Stimulated activated CD8-positive, alpha-beta memory T cell treated with anti-CD3 and anti-CD28 coated beads, Interleukin-4, amount 100 ng/mL, for 48 hours (primary cell): ENCODE measurements at places on chromosomes 11 and 22.

GRCh38 chr11:93169143-93169542 is 28.6 kb downstream of the SLC36A4 start:
- DNase-seq, result no peak

DNA sequence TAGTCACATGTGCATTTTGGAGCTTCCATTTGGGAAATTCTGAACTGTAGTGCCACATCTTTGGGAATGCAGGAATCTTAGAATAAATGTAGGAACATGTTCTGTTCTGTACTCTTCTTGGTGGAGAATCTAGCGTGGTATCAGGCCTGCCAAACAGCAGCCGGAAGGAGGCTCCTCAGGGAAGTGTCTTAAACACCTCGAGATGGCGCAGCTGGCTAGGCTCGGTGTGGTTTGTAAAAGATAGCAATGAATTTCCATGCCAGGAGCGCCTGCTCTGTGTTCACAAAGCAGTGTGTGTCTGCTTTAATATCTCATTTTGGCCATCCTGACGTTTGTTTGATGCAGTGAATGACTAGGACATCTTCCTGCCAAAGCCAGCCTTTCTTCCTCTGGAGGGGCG is 145.1 kb downstream of the ATXN10 start:
- no peak for DNase-seq

- DNase-seq, result no peak
Measured at GRCh38 chr11:116262370-116262769, 510.4 kb downstream of the BUD13 start.

DNA sequence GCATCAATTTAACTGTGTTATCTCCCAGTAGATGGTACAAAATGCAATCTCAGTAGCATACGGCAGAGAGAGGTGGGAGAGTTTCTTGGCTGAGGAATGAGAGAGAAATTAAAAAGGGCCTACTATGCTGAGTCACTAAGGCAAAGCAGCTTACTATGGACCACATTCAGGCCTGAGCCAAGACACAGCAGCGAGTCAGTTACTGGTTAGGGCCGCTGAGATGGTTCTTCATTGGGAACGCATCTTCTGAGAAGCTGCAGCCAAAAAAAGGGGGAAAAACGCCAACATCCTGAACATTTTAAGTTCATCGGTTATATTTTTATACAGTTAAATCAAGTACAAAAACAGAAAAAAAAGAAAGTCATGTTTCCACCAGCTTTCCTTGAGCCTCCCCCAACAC is 61.1 kb upstream of the BDNF start:
- DNase-seq, result no peak

DNA sequence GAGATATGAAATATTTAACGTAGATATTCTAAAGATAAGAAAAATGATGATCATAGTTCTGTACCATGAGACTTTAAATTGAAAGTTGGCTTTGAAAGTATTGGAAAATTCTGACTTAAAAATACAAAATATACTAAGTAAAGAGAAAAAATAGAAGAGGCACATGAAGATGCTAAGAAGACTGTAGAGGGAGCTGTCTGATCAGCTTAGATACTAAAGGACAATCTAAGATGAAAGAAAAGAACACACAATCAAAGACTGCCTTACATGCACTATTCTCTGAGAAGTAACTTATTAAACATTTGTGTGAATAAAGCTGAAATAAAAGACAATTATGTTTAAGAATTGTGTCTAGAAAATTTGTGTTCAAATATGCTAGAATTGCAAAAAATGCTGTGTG is 55.1 kb downstream of the RBMXL2 start:
- no peak for DNase-seq

GRCh38 chr22:44449683-44450425 is 48.2 kb downstream of the RTL6 start:
- no peak for DNase-seq

GRCh38 chr11:17401841-17402240 is 13.4 kb upstream of the KCNJ11 start:
- DNase-seq, result no peak

DNA sequence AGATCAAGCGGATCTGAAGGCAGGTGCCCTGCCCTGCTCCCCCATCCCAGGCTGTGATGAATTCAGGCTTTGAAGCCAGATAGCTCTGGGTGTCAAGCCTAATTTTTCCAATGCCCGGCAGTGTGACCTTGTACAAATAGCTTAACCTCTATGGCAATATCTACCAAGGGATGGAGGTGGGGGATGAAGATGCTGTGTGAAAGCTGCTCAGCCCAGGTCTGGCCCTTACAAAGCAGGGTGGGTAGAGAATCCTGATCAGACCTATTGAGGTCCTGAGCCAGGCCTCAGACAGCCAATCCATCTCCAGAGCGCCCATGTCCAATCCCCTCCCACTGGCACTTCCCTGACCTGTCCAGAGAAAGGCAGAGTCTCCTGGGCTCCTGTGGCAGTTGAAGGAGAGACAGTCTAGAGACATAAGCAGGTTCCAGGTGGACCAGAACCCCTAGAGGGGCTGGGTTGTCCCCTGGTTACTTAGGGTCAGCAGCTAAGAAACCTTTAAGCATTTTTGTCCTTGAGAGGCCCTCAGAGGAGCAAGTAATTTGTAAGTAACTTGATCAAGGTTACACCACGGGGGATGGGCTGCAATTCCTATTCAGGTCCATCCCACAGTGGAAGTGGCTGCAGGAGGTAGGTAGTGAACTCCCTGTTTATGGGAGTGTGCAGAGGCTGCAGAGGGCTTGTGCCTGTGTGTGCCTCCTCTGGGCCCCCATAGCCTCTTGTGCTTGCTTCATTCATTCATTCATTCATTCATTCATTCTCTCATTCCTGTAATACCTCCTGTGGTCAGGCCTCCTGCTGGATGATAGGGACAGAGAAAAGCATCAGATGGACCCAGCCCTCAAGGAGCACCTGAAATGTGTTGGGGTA is 10.4 kb downstream of the P2RY2 start:
- no peak for DNase-seq

- DNase-seq, result no peak
Measured at GRCh38 chr11:122663056-122663740, 7.7 kb downstream of the UBASH3B start.

GRCh38 chr22:26642465-26643417 is 14.6 kb upstream of the MIAT start:
- peak; percentile 89 for DNase-seq

- DNase-seq, result no peak
Measured at GRCh38 chr11:62295504-62295903, 3.4 kb downstream of the SCGB1D4 start.

DNA sequence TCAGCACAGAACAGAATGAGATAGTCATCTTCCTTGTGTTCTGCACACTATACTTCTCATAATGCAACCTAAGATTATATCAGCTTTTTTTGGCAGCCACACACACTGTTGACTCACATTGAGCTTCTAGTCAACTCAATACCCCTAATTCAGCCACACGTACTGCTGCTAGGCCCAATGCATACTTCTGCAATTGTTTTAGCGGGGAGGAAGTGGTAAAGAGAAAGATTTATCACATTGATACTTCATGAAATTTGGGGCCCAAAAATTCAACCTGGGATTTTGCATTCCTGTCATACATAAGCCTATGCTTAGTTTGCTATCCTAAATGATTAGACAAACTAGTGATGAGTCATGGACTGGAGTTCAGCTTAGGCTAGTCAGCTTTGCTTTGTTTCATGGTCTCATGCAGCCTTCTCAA is 8.6 kb upstream of the UPB1 start:
- DNase-seq, result peak; percentile 50

DNA sequence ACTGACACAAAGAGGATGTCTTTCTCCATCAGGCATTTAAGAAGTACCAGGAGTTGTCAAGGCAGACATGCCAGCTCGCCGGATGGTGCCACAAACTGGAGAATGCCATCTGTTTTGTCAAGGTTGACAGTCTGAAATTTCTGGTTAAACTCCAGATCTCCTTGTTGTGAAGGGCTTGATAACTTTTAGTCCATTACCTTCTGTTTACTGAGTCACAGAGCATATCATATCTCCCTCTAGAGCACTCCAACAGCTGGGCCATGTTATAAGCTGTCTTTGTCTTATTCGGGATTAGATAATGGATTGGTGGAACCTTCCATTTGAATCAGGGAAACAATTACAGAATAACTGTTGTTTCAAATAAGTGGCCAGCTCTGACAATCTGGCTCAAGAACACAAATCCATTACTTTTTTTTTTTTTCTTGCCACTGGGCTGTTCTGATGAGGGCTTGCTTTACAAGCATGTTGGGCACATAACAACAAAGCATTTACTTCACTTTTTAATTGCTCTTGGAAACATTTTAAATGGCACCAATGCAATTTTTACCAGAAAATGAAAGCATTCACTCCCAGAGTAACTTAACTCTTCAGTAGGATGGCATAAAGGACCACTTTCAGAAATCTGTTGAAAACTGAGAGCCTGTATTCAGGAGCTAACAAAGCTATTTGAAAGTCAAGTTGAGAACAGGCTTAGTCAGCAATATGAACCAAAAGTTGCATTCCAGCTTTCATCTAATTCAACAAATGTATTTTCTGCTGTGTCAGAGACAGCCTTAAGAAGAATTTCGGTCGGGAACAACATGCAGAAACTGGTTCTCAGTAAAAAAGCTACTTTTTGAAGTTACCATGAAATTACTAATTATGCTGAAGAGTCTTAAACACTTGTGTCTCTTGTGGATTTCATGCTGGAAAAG is 227.6 kb upstream of the PITPNB start:
- no peak for DNase-seq

DNA sequence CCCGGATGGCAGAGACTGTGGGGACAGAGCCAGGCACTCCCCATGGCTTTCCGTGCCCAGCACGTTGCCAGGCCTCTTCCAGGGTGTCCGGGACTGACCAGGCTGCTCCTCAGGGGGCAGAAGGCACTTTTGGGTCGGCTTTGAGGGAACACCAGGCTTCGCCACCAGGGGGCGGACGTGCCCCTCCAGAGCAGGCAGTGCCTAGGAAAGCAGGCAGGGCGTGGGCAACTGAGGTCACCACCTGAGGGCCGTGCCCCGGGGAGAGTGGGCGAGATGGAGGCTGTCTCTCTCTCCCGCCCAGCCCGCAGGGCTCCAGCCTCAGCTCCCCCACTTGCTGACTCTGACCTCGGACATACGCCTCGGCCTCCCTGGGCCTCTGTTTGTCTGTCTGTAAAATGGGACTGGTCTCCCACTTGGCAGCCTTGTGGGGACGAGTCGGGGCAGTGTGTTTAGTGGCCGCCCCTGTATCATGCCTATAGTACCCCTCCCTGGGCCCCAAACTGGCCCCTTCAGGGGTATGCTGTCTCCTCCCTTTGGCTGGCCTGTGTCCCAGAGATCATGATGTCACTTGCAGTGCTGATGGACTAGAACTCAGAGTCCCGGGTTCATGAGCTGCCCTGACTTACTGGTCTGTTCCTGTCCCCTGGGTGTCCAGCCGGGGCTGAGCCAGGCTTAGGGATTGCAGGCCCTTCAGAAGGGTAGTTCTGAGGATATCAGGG is 4.4 kb upstream of the PRR5 start:
- DNase-seq, result peak; percentile 95

DNA sequence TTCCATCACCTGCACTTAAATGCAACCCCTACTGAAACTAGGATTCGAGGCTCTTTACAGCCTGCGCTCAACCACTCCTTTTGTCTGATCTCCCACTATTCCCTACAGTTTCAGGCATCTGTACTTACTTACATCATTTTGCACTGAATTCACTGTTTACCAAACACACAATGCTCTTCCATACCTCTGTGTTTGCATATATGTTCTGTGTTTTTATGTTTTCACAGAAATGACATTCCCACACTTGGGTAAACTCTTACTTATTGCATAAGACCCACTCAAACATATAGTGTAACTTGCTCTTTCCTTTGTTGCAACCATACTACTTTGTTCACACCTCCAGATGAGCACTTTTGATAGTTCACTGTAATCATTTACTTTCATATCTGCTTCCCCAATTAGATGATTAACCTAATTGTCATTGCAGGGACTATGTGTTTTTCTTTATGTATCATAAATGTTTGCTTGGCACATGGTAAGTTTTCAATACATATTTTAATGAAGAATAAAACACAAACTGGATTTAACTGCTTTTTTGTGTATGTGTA is 54.6 kb downstream of the ZBTB44 start:
- no peak for DNase-seq

DNA sequence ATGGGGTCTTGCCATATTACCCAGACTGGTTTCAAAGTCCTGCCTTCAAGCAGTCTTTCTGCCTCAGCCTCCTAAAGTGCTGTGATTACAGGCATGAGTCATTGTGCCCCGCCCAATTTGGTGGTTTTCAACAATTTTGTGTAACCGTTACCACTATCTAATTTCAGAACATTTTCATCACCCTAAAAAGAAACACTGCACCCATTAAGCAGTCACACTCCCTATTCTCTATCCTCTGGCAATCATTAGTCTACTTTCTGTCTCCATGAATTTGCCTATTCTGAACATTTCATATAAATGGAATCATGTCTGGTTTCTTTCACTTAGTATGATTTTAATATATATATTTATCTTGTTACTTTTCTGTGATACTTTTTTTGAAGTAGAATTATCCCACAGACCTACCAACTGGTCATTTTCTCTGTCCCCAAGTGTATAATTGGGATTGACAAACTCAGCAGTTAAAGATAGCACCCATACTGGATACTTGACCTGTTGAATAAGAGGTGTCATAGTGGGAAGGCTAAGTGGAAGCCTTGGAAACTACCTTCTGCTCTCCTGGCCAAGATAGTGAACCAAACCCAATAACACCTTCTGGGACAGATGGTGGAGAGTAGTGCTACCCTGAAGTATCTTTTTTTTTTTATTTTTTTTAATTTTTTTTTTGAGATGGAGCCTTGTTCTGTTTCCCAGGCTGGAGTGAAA is 64.8 kb downstream of the STIM1 start:
- DNase-seq, result peak; percentile 84

- DNase-seq, result no peak
Measured at GRCh38 chr11:19882356-19882755, 169.7 kb downstream of the NAV2 start.

- no peak for DNase-seq
Measured at GRCh38 chr22:43447380-43447779, 35.6 kb downstream of the MPPED1 start.

DNA sequence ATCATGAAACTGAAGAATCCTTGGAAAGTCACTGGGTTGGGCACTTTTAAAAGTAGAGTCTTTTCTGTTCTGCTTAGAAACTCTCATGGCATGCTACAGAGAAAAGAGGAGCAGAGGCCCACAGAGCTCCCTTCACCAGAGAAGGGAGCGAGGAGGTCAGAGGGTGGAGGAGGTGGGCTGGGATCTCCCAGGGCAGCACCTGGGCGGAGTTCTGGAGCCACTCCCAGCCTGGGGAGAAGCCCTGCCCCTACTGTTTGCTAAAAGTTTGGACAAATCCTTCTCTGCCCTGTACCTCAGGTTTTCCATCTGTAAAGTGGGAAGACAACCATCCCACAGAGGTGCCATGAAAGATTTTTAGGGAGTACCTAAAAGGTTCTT is 299.1 kb downstream of the KIRREL3 start:
- no peak for DNase-seq

- DNase-seq, result no peak
Measured at GRCh38 chr11:794766-795633, 3.1 kb downstream of the SLC25A22 start.

- no peak for DNase-seq
Measured at GRCh38 chr11:114366331-114367243, 33.7 kb downstream of the C11orf71 start.

GRCh38 chr11:12200991-12201985 is 90.9 kb downstream of the MICAL2 start:
- no peak for DNase-seq
